H1 (cell line): ENCODE measurements at places on chromosomes 1 and 21. TPM values are rescaled to one million over a fixed set of nuclear protein-coding genes. Genes with fewer than 3 reads are reported as not detected.

PLA2G2F gene
- polyA plus RNA-seq, result not detected in 2 replicates

FMO2 gene
- not detected in 2 replicates for polyA plus RNA-seq

- DNase-seq, result no peak
Measured at GRCh38 chr1:54980046-54980527, 341 bp upstream of the TMEM61 start.

CR2 gene
- 1.6 and 1.7 TPM in 2 replicates for polyA plus RNA-seq

- DNase-seq, result no peak
Measured at GRCh38 chr1:161499099-161500039, 5.9 kb upstream of the FCGR2A start.

SPRR2G gene
- polyA plus RNA-seq, result not detected in 2 replicates

DNA sequence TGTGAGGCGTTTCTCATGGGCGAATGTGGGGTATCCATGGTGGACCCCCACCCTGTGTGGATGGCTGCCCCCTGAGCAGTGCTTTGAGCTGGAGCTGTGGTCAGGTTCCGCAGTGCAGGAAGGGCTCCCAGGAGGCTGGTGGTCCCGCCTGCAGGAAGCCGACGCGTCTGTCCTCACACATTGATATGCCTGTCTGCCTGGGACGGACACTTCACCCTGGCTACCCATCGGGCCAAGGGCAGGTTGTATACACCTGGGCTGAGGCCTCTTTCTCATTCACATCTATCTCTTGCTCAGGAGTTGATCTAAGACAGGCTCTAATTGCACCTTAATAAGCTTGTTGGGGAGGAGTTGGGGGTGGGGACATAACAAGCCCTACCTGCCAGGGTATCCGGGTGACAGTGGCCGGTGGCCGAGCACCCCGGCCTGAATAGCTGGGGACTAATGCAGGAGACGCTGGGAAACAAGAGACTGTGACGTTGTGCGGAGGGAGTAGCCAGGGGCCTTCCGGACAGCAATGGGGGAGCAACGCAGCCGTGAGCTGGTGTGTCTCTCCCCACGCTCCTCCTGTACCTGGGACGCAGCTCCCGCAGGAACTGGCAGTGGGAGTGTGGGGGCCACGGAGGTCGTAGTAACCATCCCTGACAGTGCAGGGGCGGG is 21.7 kb downstream of the PDXK start:
- peak; percentile 68 for DNase-seq

TRAF3IP3 gene
- not detected in 2 replicates for polyA plus RNA-seq

CFHR3 gene
- polyA plus RNA-seq, result 0.08 and 0.20 TPM in 2 replicates

DNA sequence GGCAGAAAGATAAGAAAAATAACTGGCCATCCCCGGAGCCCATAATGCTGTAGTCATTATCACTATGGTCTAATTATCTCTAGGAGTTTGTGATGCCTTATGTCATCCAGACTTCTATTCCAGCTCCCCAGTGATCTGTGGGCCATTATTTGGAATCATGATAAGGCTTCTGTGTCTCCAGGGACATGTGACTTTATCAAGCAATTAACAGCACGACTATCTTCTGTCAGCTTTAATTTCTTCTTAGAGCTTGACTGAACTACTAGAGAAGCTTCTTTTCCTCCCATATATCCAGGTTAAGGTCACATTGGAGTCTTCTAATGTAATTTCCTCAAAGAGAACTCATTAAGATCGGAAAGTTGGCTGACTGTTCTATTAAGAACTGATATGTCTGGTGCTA is 100.4 kb downstream of the LHX8 start:
- no peak for DNase-seq

- no peak for DNase-seq
Measured at GRCh38 chr1:94254073-94254810, 16.9 kb upstream of the ARHGAP29 start.

GRCh38 chr1:10755970-10756521 is 40.4 kb downstream of the CASZ1 start:
- no peak for DNase-seq

- no peak for DNase-seq
Measured at GRCh38 chr21:39182484-39183271, 573 bp downstream of the PSMG1 start.

GJA4 gene
- polyA plus RNA-seq, result 3.9 and 4.3 TPM in 2 replicates

DPH2 gene
- 92.1 and 163 TPM in 2 replicates for polyA plus RNA-seq

GRCh38 chr1:230609208-230609607 is 33.1 kb upstream of the COG2 start:
- no peak for DNase-seq

GRCh38 chr1:243459059-243459458 is 203.2 kb downstream of the SDCCAG8 start:
- no peak for DNase-seq

RNF11 gene
- 42.1 and 49.6 TPM in 2 replicates for polyA plus RNA-seq

- DNase-seq, result peak; percentile 28
Measured at GRCh38 chr1:29683472-29683871, 447.1 kb downstream of the PTPRU start.

DNA sequence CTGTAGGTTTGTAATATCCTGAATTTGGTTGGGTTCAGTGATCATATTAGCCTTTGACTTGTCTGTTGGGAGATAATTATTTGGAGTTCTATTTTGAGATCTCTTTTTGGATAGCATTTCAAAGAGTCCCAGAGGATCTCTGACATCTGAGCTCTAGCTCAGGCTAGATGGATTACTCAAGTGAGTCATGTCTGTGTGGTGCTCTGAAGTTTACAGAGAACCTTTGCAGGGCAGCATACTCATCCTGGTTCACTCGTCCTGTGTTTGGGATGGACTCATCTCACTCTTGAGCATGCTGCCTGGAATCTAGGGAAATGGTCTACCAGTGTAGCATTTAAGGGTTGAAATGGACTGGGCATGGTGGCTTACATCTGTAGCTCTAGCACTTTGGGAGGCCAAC is 29.4 kb upstream of the BMP8A start:
- no peak for DNase-seq

- DNase-seq, result no peak
Measured at GRCh38 chr1:29172415-29172939, 9.2 kb downstream of the SRSF4 start.

GRCh38 chr1:43271186-43272118 is 1.7 kb downstream of the TMEM125 start:
- no peak for DNase-seq

OLFM3 gene
- polyA plus RNA-seq, result 0.19 and 0.30 TPM in 2 replicates

DNA sequence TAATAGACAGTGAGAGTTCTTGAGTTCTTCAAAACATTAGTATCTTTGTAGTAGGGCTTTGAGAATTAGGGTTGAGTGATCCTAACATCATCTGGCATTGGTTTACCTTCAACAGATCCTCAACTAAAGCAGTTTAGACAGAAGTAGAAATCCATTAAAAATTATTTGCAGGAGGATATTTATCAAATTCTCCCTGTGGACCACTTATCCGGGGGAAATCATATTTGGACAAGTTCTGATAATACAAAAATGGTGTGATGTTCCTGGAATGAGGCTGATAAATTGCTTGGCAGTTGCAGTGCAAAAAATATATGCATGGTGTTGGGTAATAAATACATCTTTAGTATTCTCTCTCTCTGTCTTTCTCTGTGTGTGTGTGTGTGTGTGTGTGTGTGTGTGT is 115.1 kb upstream of the CHODL start:
- no peak for DNase-seq

F5 gene
- 0.02 and 0.06 TPM in 2 replicates for polyA plus RNA-seq

DNA sequence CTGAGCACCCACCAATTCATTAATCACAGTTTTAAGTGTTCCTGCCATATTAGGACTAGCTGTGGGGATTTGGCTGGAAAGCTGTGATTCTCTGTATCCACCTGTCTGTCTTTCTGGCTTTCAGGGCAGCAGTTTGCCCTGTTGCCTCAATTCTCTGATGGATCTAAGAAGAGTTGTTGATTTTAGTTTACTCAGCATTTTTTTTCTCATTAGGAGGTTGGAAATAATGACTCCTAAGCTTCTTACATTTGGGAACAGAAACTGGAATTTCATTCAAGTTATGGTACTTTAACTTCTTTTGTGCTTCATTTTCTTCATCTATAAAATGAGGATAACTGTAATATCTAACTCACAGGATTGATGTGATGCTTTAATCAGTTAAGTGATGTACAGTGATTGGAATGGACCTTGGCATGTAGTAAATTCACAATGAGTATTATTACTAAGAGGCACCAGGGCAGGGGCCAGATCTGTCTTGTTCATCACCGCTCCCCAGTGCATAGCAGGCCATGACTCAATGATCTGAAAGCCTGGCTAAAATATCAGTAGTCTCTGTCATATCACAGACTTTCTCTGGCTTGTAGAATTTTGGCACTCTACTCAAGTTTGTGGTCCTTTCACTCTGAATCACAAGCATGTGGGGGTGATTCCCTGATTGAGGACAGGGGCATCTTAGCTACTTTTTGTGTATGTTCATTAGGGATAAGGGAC is 51.4 kb upstream of the GREM2 start:
- DNase-seq, result no peak

NBPF6 gene
- not detected in 2 replicates for polyA plus RNA-seq

GRCh38 chr1:115648717-115649691 is 7.2 kb downstream of the VANGL1 start:
- DNase-seq, result no peak

DNA sequence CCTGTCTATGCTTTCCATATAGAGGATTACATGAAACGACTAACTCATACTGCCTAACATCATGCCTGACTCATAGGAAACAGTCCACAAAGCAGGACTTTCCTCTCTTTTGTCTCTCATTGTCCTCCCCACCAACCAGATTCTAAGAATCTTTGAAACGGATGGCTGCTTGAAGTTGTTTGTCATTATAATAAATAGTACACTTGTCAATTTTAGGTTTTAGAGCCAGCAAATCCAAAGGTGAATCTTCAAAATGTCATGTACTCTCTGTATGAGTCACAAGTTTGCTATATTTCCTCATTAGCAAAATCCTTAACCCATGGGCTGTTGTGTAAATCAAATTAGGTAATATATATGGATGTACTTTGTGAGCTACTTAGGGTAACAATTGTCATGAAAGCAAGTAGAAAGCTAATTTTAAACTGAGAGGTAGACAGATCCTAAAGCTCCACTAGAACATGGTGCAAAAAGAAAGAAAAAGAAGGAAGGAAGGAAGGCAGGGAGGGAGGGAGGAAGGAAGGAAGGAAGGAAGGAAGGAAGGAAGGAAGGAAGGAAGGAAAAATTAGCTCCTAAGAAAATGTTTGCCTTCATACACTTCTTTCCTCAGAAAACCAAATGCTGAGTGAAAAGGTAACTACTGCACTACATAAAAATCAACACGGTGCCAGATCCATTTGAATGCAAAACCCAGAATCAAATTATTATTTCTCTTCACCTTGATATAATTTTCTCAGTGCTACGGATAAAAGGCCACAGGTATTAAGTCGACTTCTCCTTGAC is 129.5 kb upstream of the PRMT6 start:
- DNase-seq, result no peak

GRCh38 chr1:2212532-2213491 is 15.3 kb upstream of the SKI start:
- DNase-seq, result peak; percentile 92

ZFP69 gene
- polyA plus RNA-seq, result 0.83 and 1.0 TPM in 2 replicates

ARHGEF19 gene
- 47.5 and 69.2 TPM in 2 replicates for polyA plus RNA-seq

DNA sequence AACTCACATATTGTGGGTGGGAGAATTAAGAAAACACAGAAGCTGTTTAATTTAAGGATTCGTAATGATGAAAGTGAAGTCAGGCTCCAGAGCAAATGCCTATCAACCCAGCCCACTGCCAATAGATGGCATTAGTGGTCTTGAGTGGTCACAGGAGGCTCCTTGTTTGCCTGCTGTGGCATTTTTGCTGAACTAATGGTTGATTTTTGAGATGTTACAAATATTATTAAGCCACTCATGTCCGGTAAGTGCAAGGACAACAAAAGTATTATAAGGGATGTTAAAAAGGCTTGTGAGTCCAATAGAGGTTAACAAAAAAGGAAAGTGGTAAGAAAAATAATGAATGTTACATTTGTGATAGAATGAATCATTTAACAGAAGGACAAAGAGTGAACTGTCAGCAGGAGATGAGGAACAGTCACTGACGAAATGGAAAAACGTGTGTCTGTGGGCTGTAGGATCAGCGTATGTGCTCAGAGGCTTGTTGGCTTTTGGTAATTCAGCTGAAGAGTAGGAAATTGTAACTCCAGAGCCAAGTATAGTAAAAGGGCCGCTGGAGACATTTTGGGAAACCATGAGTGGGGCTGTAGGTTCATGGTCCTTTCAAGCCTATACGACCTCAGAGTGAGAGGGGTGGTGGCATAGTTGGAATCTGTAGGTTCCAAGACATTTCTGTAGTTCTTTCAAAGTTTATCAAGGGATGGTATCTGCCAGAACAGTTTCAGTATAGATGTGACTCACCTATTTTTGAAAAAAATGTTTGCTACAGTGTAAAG is 11.2 kb downstream of the SFT2D2 start:
- DNase-seq, result no peak

CSDE1 gene
- polyA plus RNA-seq, result 96.7 and 149 TPM in 2 replicates

- no peak for DNase-seq
Measured at GRCh38 chr1:209721323-209721722, 16.7 kb downstream of the HSD11B1 start.

SLAMF6 gene
- polyA plus RNA-seq, result not detected in 2 replicates
